ENCODE measurements at places on chromosomes 13 and 19.

- no peak for DNase-seq
Measured at GRCh38 chr19:31299665-31300064, 49.6 kb downstream of the TSHZ3 start.

DNA sequence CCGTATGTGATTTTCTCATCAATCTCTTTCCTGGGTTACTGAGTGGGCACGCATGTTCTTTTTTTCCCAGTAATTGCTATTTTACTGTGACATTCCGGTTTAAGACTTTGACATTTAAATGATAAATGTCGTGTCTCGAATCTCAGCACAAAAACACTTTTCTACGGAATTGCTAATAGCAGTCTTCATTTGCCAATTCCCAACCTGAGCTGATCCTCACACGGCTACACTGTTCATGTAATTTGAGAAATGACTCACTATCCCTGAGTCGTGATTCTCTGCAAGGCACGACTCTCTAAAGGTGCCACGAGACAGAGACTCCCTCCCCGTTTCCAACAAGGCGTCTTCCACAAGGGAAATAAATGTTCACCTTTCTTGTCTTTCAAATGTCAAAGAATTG is 88.7 kb upstream of the USP29 start:
- no peak for DNase-seq

DNA sequence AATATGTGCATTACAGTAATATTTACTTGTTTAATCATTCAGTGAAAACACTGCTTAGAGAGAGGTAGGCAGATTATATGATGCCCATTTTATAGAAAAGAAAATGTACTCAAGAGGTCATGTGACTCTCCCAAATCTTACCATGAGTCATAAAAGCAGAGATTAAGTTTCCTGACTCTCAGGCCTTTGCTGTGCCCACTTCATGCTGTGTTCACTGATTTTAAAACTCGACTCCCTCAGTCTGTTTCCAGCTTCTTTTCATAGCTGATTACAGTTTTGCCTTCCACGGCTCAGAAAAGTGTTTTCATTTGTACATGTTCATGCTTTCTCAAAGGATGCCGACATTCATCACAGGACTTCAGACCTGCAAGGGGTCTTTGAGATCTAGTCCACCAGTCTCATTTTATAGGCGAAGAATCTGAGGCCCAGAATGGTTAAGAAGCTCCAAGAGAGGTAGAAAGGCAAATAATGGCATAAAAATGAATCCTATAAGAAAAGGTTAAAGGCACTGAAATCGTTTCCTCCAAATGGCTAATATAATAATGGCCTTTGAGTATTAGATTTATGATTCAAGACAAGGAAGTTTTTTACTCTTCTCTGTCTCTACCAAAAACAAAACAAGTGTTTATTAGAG is 9.0 kb upstream of the IPO5 start:
- no peak for DNase-seq

- no peak for DNase-seq
Measured at GRCh38 chr13:23729531-23729930, 159.3 kb downstream of the TNFRSF19 start.

GRCh38 chr19:33673996-33674625 is 52.4 kb downstream of the CHST8 start:
- DNase-seq = no peak

DNA sequence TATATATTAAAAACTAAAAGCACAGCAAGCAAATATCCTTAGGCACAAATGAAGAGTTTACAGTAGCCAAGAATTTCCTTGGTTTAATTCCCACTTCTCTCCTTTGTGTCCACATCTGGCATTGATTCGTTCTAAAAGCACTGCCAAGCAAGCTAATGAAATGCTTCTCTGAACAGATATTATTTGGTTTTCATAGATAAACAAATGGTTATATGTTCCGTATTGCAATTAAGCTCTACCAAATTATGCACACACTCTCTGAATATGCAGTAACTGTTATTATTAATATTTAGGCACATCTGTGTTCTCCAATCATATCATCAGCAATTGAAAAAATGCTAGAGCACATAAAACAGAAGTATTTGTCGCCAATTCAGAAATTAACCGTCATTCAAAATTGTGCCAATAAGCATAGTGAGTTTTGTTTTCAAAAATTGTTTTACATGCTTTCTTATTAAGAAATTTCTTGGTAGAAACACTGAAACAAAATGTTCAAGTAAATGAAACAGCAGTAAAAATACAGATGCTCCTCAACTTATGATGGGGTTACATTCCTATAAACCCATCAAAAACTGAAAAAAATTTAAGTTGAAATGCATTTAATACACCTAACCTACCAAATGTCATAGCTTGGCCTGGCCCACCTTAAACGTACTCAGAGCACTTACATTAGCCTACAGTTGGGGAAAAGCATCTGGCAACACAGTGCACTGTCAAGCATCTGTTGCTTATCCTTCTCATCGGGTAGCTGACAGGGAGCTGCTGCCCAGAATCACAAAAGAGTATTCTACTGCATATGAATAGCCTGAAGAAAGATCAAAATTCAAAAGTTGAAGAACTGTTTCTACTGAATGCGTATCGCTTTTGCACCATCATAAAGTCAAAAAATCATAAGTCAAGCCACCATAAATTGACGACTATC is 2134.7 kb downstream of the PCDH9 start:
- DNase-seq = no peak

DNA sequence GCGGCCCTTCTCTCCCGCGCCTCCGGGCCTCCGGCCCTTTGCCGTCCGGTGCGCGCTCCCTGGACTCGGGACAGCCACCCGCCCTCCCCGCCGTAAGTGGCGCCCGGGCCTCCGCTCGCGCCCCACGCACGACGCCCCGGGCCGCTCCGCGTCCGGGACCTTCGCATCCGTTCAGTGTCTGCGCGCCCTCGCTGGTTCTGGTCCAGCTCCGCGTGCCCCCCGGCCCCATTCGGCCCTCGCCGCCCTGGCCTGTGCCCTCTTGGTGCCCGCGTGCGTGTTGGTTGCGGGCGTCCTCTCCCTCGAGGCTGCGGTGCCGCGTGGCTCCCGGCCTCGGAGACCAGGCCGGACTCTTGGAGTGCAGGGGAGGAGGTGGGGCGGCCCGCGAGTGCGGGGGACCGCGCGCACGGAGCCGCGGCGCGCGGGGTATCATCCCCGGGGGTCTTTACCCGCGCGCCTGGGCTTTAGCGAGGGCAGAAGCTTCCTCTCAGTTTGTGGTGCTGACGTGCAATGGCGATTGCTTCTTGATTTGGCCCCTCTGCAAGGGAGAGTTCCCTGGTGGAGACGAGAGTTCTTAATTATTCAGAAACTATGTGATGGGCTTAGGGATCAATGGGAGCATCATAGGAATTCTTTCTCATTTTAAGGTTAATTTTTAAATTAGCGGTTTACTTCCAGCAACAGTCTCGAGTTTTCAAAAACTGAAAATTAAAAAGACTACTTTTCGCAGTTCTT is 757 bp downstream of the WASF3 start:
- DNase-seq = peak; percentile 16

DNA sequence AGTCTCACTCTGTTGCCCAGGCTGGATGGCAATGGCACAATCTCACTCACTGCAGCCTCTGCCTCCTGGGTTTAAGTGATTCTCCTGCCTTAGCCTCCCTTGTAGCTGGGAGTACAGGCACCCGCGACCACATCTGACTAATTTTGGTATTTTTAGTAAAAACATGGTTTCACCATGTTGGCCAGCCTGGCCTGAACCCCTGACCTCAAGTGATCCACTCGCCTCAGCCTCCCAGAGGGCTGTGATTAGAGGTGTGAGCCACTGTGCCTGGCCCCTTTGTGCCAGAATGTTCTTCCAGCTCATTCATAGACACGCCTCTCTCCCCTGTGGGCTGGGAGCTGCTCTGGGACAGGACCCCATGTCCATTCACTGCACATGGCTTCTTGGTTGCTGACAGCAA is 9.1 kb downstream of the MYDGF start:
- no peak for DNase-seq

DNA sequence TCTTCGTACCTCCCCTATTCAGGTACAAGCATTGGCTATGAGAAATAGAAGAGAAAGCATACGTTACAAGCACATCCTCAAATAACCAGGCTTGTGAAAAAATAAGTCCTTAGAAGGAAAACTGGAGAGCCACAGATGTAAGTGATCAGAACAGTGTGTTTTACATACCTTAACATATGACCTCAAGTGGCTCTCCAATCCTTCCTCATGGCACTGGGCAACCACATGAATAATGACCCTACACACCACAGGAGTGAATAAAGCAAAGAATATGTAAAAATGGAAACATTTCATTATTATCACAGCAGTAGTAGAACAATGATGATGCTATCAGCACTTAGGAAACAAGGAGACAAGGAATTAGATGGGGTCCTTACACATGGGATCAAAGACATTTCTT is 96.5 kb downstream of the DOCK9 start:
- no peak for DNase-seq

DNA sequence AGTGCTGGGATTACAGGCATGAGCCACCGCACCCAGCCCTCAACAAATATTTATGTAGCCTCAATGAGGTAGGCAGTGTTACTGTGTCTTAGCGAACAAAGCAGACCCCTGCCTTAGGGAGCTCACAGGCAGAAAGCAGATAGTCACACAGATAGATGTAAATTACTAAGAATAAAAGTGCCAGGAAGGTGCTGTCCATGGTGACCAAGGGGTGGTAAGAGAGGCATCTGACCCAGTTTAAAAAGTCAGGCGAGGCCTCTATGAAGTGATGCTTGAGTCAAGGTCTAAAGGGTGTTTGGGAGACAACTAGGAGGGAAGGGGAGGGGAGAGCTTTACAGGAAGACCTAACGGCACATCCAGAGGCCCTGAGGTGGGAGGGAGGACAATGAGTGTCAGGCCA is 12.4 kb upstream of the CACNG7 start:
- DNase-seq = no peak

GRCh38 chr13:25587326-25587980 is 215.7 kb downstream of the ATP8A2 start:
- DNase-seq = no peak

GRCh38 chr13:44508562-44509077 is 67.5 kb downstream of the TSC22D1 start:
- no peak for DNase-seq

DNA sequence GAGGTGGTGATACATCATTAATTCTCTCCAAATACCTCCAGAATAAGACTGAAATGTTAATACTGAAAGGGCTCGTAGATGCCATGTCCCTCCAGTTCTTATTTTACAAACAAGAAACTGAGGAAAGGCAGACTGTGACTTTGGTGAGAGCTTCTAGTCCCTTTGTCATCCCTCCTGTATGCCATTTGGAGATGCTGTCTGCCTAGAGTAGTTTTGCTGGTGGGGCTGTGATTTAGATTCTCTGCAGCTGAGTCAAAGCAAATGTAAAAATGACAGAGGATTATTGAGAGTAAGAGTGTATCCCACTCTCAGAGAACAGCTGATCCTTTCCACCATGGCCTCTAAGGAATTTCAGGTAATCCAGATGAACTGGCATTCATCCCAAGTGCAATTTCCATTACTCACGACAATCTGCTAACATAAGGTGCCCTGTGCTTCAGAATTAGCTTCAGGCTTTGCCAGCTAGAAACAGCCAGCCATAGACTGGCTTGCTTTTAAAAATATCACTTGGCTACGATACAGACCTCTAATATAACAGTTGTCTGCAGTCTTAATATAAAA is 16.8 kb downstream of the PABPC3 start:
- DNase-seq = no peak

- DNase-seq = no peak
Measured at GRCh38 chr13:63910511-63910910, 2494.9 kb upstream of the PCDH20 start.

DNA sequence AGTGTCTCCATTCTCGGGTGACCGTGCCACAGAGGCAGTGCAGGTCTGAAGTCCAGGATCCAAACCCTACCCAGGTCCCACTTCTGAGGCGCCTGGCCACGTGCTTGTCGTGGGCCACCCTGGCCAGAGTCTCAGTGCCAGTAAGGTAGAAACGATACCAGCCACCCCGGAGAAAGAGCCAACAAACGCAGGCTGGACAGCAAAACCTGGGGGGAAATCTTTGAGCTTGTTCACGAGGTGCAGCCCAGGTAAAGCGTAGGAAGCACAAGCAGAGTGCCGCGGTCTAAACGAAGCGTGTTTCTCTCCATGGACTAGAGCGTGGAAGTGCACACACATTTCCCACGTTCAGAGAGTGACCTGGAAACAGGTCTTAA is 95.6 kb downstream of the ATP11A start:
- DNase-seq = no peak

Data from hepatic stellate cell (primary cell).